ENCODE measurements at places on chromosomes 11 and 22.

DNA sequence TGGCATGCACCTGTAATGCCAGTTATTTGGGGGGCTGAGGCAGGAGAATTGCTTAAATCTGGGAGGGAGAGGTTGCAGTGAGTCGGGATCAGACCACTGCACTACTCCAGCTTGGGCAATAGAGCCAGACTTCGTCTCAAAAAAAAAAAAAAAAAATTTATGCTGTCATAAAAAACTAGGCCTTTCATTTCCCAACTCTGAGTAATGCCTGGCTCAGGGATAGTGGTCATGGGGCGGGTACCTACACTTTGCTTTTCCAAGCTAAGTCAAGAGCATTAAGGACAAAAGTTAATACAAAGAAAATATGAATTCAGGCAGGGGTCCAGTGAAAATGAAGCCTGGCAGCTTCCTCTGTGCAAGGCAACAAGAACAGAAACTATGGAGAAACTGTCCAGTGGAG lies 16.3 kb downstream of the CPSF7 start:
- no peak for DNase-seq

GRCh38 chr11:97990162-97990920 lies 1030.4 kb upstream of the CNTN5 start:
- no peak for DNase-seq

DNA sequence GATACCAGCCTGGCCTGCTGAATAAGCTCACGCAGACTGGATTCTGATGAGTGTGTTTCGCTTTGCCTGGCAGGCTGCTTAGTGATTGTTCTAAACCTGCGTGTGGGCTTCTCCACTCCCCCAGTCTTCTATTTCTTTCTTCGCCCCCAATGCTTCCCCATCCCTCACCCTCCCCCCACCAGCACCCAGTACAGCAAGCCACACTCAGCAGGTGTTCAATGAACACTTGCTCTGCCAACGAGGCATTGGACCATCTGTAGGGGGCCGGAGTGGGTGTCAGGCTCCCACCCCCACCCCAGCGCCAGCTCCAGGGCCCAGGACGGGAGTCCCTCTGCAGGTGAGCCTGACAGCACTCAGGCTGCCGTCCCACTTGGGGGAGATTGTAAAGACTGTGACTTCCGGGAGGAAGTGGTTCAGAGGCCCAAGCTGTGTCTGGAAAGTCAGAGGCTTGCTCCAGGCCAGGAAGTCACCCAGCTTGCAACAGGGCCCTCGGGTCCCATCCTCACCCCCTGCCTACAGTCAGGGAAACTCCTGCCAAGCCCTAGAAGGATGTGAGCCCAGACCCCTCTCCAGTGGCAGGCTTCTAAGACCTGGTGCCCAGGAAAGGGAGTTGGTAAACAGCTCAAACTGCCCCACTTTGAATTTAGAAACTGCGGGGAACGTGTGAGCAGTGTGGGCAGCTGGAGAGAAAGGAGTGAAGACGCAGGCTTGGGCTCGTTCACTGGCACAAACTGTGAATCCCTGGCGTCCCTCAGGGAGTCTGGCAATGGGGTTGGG lies 66.3 kb upstream of the PRDM11 start:
- DNase-seq: no peak

DNA sequence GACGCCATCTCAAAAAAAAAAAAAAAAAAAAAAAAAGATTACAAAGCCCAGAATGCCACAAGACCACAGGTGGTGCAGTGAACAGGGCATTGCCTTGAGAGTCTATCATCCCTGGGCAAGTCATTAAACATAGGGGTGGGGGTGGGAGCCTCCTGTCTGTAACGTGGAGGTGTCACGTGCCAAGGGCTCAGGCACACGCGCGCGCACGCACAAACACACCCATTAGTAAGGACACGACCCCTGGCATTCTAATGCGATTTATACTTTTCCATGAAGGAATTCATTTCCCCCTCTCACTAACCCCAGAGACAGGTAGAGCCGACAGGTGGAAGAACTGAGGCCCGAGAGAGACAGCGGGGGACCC lies 5.8 kb upstream of the GCAT start:
- no peak for DNase-seq

DNA sequence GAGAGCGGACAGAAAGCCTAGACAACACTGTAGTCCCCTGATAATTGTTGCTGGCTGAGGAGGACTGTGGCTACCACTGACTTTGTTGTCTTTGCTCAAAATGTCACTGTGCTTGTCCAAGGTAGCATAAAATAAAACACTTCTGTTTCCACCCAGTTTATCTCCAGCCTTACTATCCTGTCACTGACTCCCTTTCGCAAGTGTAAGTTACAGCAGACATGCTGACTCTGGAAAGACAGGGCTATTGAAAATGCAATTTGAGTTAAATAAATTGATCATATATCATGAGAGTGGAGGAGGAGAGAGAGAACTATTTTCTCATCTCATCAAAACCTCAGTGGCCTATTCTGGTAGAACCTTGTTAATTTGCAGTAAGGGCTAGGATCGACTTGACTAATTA lies 138.0 kb upstream of the KIRREL3 start:
- no peak for DNase-seq

DNA sequence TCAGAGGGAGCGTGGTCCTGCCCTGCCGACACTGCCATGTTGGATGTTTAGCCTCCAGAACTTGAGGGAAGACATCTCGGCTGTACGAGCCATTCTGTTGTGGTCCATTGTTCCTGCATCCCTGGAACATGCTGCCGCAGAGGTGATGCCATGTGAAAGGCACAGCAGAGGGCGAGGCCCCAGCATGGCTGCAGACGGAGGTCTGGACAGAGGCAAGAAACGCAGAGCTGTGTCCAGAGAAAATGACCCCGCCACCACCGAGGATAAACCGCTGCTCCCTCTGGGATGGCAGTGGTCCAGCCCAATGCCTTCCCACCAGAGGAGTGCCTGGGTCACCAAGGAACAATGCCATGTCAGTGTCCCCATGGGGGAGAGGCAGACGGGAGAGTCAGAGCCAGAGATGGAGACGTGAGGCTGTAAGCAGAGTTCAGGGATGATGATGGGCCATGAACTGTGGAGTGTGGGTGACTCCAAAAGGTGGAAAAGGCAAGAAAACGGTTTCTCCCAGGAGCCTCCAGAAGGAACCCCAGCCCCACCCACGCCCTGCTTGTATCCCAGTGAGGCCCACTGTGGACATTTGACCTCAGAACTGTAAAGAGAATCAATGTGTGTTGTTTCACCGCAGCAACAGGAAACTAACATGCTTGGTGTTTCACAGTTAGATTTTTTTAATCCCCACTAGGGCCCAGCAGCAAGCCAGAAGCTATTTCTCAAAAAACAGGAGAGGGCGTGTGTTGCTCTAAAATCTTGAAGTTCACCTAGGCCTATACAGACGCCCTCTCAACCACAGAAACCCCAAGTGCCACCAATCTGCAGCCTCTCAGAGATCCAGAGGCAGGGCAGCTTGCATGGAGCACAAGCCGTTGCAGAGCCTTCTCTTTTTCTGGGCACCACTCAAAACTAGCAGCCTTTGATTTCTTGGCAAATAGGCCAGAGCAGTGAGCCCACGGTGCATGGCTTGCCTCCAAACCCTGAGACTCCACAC lies 1422.9 kb downstream of the TBC1D22A start:
- DNase-seq: no peak

GRCh38 chr11:19934828-19935259 lies 222.2 kb downstream of the NAV2 start:
- no peak for DNase-seq

GRCh38 chr22:23177197-23177596 lies 3.1 kb upstream of the BCR start:
- no peak for DNase-seq

DNA sequence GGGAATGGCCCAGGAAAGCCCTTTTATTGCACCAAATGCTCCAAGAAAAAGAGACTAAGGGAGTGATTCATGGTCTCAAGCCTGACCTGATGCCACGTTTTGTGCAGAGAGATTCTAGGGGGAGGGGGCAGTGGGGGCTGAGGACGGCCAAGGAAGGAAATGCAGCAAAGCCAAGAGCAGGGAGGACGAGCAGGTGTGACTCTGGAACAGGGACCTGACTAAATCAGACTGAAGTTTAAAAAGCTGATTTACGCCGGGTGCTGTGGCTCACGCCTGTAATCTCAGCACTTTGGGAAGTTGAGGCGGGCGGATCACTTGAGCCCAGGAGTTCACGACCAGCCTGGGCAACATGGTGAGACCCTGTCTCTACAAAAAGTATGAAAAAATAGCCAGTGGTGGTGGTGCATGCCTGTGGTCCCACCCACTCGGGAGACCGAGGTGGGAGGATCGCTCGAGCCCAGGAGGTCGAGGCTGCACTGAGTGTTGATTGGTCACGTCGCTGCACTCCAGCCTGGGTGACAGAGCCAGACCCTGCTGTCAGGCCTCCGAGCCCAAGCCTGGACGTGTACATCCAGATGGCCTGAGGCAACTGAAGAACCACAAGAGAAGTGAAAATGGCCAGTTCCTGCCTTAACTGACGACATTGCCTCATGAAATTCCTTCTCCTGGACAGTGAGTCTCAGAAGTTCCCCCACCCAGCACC lies 10.8 kb upstream of the IFITM3 start:
- DNase-seq: no peak

GRCh38 chr22:50001388-50002231 lies 11.0 kb downstream of the IL17REL start:
- DNase-seq: no peak

DNA sequence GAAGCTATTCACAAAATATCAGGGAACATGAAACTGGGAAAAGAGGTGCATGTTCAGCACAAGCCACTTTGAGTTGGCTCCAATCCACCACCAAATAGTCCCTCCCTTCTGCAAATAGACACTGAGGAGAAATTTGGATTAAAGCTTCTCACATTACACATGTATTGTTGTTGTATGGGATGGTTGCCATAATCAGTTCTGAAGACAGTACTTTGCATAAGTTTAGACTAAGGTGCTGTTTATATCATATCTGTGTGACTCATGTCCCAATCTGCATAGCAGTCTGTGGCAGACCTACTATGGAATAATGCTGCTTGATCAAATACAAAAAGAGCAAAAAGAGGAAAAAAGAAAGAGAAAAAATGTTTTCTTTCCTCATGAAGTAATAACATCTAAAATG lies 376.7 kb upstream of the DDI1 start:
- DNase-seq: no peak

GRCh38 chr11:34308049-34308912 lies 49.5 kb downstream of the ABTB2 start:
- DNase-seq: no peak

- no peak for DNase-seq
These were observed 4.2 kb downstream of the SCGB1C1 start for GRCh38 chr11:196786-197731.

DNA sequence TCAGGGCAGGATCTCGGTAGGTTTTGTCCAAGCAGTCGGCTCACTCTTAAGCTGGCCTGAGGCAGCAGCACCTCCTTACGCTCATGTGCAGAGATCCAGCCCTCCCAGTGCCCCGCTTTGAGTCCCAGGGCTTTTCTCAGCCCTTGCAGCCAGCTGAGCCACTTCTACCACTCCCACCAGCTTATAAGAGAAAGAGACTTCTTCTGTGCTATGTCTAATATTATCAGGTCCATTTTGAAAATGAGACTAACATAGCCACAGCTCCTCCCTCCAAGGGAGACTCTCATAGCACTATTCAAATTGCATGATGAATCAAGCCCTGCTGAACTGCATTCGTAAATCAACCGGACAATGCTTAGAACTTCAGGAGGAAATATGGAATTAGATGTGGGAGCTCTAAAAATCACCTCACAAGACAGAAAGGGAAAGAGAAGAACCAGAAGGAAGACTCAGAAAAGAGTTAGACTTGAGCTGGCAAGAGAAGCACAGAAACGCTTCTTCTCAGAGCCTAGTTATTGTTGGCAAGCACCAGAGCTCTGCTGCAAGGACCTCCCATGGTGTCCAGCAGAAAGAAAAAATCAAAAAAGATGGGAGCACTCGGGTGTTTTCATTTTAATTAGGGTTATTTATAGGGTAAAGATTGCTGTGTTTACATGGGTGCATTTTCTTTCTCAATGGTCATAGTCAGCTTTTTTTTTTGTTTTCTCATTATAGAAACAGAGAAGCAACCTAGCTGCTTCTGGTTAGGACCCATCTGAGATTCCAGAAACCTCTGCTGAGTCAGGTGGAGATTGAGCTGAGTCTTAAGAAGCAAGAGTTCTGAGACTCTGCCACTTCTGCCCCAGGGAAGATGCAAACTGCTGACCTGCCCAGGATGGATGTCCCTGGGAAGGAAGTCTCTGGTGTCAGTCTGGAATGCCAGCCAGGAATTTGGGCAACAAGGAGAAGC lies 181.4 kb downstream of the ETS1 start:
- DNase-seq: no peak

GRCh38 chr11:103923451-103923931 lies 112.9 kb upstream of the DDI1 start:
- DNase-seq: no peak

DNA sequence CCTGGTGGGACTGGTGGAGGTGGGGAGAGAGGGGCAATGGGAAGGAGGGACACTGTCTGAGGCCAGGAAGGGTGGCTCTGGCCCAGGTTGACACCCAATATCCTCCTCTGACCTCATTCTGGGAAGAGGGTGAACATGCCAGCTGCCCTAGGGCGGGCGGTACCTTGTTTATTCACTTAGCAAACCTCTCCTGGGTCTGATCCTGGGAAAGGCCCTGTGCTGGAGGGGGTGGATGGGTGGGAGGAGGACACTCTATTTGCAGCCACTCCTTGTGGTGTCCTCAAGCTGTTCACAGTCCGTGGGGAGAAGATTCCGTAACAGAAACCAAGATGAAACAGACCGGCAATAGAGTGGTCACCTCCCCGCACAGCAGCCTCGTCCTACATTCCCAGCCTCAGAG lies 49.7 kb upstream of the EIF3D start:
- no peak for DNase-seq

GRCh38 chr22:44049486-44050231 lies 25.6 kb downstream of the PARVB start:
- no peak for DNase-seq

- no peak for DNase-seq
These were observed 30.2 kb downstream of the C22orf31 start for GRCh38 chr22:29031227-29032011.

DNA sequence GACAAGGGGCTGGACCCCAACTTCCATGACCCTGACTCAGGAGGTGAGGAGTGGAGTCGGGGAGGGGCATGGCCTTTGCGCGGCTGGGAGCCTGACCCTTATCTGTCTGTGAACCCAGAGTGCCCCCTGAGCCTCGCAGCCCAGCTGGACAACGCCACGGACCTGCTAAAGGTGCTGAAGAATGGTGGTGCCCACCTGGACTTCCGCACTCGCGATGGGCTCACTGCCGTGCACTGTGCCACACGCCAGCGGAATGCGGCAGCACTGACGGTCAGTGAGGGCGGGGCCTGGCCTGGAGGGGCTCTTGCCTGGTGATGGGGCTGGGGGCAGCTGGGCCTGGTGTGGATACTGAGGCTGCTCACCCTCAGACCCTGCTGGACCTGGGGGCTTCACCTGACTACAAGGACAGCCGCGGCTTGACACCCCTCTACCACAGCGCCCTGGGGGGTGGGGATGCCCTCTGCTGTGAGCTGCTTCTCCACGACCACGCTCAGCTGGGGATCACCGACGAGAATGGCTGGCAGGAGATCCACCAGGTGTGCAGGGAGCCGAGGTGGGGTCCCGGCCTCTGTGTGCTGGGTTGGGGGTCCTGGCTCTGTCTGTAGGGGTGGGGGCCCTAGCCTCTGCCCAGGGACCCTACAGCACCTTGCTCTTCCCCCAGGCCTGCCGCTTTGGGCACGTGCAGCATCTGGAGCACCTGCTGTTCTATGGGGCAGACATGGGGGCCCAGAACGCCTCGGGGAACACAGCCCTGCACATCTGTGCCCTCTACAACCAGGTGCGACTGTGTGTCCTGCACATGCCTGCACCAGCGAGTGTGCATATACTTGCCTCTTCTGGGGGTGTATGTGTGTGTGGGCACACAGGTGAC lies 6.3 kb downstream of the SHANK3 start:
- no peak for DNase-seq

- no peak for DNase-seq
These were observed 7.5 kb downstream of the DPAGT1 start for GRCh38 chr11:119093942-119094815.

- DNase-seq: no peak
These were observed 22.8 kb downstream of the OSBP2 start for GRCh38 chr22:30717331-30717921.
